Testis (tissue), 5 donors: ENCODE measurements at places on chromosomes 7 and 10.

- no peak for DNase-seq
Observed at GRCh38 chr10:96700374-96701099, 19.8 kb downstream of the PIK3AP1 start.

DNA sequence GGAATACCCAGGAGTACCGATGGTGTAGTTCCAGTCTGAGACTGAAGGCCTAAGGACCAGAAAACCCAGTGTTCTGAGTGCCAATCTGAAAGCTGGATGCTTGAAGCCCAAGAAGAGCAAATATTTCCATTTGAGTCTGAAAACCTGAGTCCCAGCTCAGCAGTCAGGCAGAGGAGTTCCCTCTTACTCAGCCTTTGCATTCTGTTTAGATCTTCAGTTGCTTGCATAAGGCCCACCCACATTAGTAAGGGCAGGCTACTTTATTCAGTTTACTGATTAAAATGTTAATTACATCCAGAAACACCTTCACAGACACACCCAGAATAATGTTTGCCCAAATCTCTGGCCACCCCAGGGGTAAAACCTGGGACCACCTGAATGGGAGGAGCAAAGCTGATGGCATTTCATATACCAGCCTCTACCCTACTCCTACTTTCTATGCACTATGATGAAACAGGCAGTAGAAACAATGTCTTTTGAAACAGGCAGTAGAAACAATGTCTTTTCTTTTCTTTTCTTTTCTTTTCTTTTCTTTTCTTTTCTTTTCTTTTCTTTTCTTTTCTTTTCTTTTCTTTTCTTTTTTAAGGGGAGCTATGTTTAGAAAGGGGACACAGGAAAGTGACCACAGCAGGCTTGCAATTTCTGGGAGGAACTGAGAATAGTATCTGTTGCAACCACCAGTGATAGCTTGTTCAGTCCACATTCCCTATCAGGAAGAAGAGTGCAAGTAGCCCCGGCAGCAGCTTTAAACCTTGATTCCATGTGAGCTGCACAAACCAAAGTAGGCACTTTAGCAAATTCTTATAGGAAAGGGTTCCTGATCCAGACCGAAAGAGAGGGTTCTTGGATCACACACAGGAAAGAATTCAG lies 30.6 kb downstream of the FAM237B start:
- DNase-seq = no peak

GRCh38 chr10:91974960-91975359 lies 51.4 kb downstream of the BTAF1 start:
- no peak for DNase-seq

- DNase-seq = peak; percentile 39
Observed at GRCh38 chr10:35447693-35448407, 111.5 kb downstream of the CCNY start.

- no peak for DNase-seq
Observed at GRCh38 chr10:61029411-61029810, 85.4 kb upstream of the RHOBTB1 start.

GRCh38 chr7:146115548-146115850 lies 1.1 kb upstream of the CNTNAP2 start:
- DNase-seq = no peak

GRCh38 chr7:132084776-132085388 lies 491.4 kb downstream of the PLXNA4 start:
- DNase-seq = no peak
